ENCODE measurements at places on chromosomes 12 and 14.

DNA sequence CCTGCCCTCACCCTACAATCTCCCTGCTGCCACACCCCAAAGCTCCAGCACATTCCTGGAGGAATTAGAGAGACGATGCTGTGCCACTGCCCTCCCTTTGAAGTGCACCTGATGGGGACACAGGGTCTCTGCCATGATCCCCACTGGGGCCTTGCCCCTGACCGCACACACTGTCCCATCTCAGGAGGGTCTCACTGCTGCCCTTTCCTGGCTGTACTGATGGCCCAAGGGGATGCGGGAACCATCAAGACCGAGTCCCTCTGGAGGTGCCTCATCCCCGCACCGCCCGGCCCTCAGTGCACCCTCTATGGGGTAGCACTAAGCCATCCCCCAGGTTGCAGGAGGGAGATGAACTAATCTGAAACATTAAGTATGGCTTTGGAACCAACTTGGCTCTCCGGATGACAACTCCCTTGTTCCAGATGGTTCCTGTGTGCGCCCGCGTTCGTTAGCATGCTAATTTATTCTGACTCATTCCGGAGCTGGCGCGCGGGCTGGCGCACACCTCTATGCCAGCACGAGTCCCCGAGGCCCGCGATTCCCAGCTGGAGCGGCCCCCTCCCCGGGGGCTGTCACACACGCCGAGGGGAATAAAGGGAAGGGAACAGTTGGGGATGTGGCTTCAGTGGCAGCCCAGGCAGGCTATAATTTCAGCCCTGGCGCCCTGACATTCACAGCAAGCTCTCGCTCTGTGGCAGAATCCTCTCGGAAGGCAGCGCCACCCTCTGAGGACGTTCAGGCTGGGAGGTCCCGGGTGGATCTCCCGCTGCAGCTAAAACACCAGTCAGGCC, 34.2 kb upstream of the C14orf180 start:
- no peak for DNase-seq

- no peak for DNase-seq
Measured at GRCh38 chr14:76830556-76830955, 4.3 kb downstream of the LRRC74A start.

DNA sequence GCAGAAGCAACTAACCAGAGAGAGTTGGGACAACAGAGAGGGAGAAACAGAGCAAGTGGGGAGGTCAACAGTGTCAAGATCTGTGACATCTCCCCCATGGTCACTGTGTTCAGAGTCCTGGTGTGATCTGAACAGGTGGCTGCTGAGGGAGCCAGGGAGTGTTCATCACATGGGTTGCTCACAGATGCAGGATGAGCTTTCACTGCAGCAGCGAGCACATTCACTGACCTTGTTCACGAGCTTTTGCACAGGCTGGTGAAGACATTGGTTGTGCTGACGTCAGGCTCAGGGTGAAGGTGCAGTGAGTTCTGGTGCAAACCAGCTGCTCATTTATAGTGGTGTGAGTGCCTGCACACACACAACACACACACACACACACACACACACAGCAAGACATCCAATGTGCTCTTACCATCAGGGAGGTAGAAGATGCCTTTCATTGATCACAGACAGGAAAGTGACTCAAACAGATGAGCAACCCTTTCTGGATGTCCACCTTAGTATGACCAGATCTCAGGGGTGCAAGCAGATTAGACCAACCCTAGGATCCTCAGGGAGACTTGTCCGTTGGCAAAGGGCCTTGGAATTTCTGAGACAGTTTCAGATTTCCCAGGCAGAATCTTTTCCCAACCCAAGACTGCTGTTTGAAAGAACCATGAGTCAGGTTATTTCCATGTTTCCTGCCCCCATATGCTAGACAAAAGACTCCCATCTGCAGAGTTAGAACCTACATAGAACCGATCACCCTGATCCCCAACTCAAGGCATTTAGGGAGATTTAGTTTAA, 44.3 kb upstream of the OR10AD1 start:
- DNase-seq: no peak

- no peak for DNase-seq
Measured at GRCh38 chr12:118704527-118705241, 276.7 kb upstream of the SRRM4 start.

DNA sequence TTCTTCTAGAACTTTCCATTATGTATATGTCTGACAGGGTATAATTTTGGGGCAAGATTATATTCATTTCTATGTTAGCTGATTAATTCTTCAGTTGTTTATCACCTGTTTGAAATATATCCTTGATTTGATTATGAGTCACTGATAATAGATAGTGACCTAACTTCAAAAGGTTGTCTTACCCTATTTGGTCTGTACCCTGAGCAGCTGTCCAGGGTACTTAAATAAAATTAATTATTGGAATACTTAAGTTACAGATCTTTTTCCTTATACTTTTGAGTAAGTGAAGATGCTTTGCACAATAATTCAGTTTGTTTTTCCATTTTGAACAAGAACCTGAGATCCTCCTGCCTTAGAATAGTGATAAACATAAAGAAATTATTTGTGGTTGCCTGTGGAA, 13.2 kb upstream of the NPAS3 start:
- DNase-seq: no peak

GRCh38 chr12:124216966-124217365, 77.9 kb upstream of the RFLNA start:
- no peak for DNase-seq

DNA sequence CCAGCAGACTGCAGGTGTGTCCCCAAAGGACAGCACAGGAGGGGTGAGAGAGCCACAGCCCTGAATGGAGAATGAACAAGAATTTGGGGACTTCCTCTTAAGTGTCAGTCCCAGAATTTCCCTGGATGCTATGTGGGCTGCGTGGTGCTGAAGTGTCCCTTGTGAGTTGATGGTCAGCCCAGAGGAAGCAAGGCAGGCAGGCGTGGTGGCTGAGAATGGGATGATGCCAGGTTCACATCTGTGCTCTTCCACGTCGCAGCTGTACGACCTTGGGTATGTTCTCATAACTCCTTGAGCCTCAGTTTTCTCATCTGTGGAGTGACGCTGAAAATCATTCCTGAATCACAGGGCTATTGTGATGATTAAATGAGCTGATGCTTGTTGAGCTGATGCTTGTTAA, 62.1 kb upstream of the GPATCH2L start:
- DNase-seq: no peak

DNA sequence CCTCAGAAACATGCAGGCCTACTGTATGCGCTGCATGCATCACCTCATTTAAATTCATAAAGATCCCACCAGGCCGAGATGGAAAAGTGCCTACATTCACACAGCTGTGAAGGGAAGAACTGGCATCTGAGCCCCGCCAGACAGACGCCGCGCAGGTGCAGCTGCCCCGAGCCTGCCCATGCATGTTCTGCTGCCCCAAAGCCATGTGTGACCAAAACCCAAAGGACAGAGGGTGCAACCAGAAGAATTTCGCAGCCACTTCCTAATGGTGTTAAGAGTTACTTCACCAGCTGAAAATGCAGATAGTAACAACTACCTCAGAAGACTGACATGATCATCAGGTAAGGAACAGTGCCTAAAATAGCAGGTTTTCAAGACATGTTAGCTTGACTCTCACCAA, 13.5 kb upstream of the KRT8 start:
- DNase-seq: no peak

- no peak for DNase-seq
Measured at GRCh38 chr12:72098622-72099021, 160.0 kb downstream of the TPH2 start.

DNA sequence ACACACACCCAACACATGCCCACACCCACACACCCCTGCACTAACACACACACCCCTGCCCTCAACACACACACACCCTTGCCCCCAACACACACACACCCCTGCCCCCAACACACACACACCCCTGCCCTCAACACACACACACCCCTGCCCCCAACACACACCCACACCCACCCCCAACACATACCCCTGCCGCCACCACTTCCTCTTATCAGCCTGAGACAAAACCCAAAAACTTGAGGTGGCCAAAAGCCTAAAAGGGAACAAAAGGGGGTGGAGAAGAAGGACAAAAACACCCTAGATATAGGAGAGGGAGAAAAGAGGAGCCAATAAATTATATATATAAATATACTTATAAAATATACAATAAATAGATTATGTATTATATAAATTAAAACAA, 9.1 kb upstream of the DEGS2 start:
- DNase-seq: no peak

- no peak for DNase-seq
Measured at GRCh38 chr12:65825183-65825506, 862 bp downstream of the HMGA2 start.

GRCh38 chr14:104356738-104357688, 218.6 kb downstream of the KIF26A start:
- no peak for DNase-seq

- DNase-seq: no peak
Measured at GRCh38 chr14:96176275-96176674, 28.4 kb upstream of the BDKRB2 start.

GRCh38 chr14:20799892-20800544, 2.6 kb downstream of the RNASE1 start:
- DNase-seq: no peak

DNA sequence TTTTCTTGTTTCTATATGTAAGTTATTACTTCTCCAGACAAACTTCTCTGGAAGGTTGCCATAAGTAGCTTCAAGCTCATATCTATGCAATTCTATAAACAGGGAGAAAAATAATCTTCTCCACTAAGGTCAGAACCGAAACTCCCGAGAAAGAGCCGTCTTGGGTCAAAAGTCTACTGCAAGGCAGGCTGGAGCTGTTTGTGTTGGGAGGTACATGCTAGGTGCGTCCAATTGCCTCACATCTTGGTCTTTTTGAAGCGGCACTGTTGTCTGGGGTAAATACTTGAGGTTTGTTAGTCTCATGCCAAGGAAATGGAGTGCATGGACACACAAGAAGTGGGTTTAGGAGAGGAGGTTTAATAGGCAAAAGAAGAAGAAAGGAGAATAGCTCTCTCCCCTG, 674.7 kb upstream of the TMEM132C start:
- DNase-seq: no peak

DNA sequence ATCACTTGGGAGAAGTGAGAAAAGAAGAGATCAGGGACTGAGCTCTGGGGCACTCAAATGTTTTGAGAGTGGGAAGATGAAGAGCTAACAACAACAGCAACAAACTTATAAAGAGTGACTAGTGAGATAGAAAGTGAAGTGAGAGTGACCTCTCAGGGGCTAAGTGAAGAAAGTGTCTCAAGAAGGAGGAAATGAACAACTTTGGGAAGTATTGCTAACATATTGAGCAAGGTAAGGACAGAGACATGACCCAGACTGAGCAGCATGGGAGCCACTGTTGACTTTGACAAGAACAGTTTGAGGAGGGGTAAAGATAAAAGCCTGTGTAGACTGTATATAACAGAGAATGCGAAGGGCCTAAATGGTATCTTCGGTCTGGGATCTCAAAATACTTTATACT, 155.1 kb upstream of the BTG1 start:
- DNase-seq: no peak

- DNase-seq: no peak
Measured at GRCh38 chr12:1768615-1769014, 51.8 kb upstream of the LRTM2 start.

GRCh38 chr12:20404576-20405346, 36.4 kb downstream of the PDE3A start:
- DNase-seq: no peak

DNA sequence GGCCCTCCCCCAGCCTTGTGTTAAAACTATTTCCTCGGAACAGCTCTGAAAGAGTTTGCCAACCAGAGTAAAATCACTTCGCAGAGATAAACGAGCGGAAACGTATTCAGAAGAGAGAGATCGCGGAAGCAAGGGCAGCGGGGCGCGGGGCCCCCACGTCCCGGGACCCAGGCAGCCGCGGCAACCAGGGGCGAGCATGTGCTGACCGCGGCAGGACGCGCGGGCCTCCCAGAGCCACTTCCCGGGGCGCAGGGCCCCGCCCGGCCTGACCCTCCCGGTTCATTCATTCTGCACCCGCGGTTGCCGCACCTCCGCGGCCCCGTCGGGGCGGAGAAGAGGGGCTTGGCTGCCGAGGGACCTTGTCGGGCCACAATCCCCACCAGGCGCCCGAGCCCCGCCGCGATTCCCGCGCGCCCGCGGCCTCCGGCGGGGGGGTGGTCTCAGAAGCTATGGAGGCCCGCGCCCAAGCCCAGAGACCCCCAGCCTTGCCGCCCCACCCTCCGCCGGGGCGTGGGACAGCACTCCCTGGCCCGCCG, 598 bp downstream of the UBE2N start:
- peak; percentile 23 for DNase-seq

- no peak for DNase-seq
Measured at GRCh38 chr14:99579120-99579836, 24.7 kb downstream of the CCDC85C start.

- DNase-seq: no peak
Measured at GRCh38 chr12:14256121-14256520, 109.4 kb upstream of the ATF7IP start.

DNA sequence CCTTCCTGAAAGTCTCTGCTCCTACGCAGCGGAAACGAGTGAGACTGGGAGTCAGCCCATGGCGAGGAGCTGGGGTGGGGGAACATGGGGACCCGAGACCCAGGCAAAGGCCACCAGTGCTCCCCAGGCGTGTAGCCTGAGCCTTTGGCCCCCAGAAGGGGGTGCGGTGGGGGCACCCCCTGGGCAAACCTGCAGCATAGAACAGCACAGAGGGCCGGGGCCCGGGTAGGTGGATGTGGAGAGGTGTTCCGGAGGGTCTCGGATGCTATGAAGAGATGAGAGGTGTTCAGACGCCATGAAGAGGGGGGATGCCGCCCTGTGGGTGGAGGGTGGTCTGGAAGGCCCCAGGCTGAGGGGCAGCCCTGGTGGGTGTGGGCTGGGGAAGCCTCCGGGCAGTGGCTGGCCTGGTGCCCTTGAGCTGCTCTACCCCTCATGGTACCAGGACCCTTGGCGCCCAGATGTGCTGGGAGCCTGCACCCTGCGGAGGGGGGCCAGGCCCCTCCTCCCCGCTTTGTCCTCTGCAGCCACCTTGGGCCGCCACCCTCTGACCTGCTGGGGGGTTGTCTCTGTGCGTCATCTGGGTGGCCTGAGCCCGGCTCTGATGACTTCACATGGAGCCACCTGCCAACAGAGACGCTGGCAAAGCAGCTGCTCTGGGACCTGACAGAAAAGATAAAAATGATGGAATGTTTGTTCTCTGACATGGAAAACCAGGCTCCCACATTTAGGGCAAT, 83.4 kb downstream of the KIF26A start:
- no peak for DNase-seq
